ENCODE measurements at places on chromosomes 2 and 18.

GRCh38 chr18:76420898-76421684 lies 74.0 kb downstream of the ZNF516 start:
- DNase-seq, result no peak

DNA sequence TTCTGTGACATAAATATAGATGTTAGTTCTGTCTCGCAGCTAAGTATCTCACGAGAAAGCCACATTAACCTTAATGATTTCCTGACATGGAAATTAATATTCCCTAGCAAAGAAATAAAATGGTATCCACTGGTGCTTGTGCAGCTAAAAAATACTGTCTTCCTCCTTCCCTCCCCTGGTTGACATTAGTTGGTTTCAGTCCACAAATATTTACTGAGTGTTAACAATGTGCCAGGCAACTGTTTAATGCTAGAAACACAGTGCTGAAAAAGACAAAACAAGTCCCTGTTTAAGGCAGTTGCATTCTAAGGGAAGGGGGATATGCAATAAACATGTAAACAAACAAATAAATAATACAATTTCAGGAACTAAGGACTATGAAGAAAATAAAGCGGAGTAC lies 44.2 kb upstream of the VPS54 start:
- DNase-seq, result no peak

DNA sequence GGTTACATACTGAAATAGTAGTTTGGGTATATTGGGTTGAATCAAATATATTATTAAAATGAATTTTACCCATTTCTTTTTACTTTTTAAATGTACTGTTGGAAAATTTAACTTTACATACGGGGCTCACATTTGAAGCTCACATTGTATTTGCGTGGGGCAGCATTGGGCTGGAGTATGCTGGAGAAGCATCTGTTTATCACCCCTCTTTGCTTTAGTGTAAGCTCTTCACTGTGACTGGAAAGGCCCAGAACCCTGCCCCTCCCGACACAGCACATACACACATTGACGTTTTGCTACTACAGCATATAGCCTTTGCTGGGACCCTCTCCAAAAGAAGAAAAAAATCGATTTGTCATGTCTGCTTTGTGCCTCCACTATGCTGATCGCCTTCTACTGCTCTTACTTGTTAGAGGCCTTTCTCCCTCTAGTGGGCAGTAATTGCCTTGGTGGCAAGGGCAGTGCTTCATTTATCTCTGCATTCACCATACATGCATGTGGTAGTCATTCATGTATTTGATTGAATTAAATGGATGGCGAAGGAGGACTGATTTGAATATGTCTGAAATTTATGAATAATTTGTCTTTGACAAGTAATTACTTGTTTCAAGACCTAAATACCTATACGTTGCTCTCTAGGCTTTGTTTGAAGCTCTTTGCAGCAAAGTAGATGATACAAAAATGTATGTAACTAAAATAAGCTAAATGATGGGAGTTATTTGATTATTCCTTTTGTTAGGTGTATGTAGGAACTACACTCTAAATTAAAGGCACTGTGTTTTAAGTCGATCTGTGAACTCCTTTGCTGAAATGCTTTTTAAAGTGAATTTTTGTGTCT lies 37.4 kb downstream of the VAPA start:
- DNase-seq, result peak; percentile 10

DNA sequence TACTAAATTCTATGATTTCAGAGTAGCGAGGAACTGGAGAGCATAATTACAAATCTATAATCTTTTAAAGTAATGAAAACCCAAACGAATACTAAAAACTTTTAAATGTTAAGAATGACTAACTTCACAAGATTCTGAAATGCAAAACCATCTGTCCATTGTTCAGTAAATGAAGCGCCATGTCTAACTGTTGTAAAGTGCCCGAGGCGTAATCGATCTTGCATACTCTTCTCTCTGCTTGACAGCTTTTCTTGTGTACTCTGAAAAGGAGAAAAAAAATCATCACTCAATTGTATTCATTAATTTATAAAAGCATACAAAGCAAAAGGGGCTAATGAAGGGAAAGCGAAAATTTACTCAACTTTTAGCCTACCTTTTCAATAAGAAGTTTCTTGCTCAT lies 111.0 kb downstream of the TLK1 start:
- no peak for DNase-seq

- DNase-seq, result peak; percentile 14
Measured at GRCh38 chr2:122136056-122136455, 380.6 kb downstream of the TSN start.

DNA sequence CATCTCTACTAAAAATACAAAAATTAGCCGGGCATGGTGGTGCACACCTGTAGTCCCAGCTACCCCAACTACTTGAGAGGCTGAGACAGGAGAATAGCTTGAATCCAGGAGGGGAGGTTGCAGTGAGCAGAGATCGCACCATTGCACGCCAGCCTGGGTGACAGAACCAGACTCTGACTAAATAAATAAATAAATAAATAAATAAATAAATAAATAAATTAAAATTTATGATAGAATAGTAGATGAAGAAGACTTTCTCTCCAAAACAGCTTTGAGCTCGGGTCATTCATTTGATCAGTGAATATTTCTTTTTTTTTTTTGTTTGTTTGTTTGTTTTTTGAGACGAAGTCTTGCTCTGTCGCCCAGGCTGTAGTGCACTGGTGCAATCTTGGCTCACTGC lies 17.6 kb upstream of the MTA3 start:
- no peak for DNase-seq

DNA sequence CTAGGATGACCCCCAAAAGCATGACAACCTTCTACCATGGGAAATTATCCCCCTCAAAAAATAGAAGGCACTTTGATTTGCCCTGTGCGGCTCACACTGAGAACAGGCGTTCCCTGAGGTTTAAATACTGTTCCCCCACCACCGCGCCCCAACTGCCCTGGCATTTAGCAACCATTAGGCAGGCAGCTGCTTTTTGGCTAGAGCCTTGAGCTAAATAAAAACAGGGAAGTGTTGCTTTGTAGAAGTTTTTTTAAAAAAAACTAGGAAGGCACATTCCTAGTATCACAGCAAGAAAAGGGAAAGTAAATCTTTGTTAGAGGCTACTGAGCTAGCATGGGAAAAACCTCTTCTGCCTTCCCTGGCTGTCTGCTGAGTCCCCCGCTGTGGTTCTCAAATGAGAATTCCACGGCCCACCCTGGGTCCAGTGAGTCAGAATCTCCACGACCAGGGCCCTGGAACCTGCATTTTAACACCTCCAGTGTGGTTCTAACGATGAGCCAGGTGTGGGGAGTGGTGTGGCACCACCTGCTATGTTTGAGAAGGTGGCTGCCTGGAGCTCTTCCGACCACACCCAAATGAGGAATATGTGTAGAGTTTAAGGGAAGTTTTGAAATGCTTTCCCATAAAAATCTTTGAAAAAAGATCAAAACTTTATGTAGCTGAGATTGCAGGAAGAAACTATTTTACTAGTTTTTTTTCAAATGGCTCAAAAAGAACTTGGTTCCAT lies 66.4 kb downstream of the VIT start:
- DNase-seq, result no peak

DNA sequence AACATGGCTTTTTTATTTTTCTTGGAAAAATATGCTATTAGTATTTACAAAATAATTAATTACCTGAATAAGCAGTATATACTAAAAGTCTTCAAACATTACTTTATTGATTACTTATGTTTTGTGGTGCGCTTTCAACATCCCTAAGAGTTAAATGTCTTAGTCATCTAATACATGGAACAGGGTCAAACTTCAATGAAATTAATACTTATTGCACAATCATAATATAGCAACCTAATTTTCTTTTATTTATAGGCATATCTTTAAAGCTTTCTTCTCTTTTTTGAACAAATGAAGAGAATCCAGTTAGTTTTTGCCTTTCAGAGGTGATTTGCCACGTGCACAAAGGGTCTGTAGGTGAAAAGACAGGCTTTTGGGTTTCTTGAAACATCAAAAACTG lies 6.0 kb downstream of the LRATD1 start:
- no peak for DNase-seq

GRCh38 chr2:221389904-221390303 lies 182.2 kb downstream of the EPHA4 start:
- DNase-seq, result no peak

DNA sequence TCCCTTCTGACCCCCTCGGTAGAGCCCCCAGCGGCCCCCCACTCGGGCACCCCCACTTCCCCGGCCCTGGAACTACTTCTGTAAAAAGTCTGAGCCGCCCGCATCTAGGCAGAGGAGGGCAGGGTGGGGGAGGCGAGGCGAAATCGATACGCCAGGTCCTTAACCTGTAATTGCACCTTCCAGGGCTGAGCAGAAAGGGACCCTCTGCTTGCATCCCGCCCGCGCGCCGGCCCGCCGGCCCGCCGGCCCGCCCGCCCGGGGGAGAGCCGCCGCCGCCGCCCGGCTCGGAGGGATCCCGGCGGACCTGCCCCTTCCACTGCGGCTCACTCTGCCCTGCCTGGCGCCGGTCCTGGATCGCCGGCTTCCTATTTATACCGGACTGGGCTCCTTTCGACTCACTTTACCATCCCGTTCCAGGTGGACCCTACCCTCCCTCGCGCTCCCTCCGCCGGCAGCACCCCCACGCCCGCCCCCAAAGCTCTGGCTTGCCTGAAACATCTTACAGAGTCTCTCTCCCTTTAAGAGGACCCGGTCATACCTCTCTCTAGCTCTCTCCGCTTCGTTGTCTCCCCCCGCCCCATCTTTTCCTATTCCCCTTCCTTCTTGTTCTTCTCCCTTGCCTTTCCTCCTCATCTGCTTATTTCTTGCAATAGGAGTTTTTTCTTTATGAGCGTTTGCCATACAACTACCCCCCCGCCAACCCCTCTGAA lies 797 bp downstream of the KLHL14 start:
- no peak for DNase-seq

GRCh38 chr18:32057624-32058165 lies 34.0 kb upstream of the RNF138 start:
- DNase-seq, result no peak

GRCh38 chr18:49560624-49561288 lies 1.1 kb upstream of the LIPG start:
- DNase-seq, result no peak

DNA sequence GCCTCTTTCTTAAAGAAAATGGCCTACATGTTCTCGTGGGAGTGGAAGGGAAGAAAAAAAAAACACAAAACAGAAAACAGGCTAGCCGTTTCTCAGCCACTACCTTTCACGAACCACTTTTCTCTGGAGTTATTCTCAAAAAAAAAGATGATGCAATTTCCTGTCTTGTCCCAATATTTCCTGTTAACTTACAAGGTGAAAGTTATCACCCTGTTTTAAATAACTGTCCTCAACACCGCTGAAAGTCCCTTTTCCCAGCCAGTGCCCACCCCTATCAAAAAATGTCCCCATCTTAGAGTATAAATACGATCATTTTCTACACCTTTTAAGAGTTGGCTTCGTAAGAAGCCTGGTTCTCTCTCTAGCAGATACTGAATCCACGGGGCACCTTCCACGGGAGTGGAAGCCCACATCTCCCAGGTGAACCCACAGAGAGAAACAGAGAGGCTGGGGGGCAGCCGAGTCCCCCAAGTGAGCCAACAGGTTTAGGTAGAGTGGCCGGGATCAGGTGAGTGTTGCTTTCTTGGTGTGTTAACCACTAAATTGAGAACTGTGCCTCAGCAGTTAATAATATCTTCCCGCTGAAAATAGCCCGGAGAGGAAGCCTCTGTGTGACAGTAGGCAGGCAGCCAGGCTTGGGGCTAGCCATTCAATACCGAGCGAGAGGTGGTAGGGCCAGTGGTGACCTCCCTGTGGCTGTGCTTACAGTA lies 15.9 kb downstream of the SMAD7 start:
- no peak for DNase-seq

DNA sequence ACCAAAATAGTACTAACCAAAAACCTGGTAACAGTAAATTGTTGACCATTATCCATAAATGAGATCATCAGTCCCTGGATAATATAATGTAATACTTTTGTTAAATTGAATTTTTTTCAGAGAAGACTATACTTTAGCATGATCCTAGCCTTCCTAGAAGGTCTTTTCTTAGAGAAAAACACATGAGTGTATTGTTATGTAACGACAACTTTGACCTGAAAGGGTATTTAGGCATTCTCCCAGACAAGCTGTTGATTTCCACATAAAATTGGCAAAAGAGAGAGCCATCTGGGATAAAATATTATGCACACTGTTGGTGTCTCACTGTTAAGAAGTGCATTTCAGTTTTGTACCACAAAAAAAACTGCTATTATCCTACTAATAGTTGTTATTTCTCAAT lies 120.0 kb upstream of the MAPRE2 start:
- no peak for DNase-seq

DNA sequence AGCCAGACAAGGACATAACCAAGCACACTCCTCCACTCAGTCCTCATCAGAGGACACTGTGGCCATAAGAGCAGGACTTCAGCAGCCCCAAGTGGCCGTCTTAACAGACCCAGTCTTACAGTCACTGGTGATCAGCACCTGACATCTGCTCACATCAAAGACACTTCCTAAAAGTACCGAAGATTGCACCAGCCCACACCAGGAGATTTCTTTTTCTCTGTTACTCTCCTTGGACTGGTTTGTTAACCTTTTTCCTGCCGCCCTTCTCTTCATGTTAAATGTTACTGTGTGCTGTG lies 44.1 kb downstream of the MRPS5 start:
- DNase-seq, result no peak

DNA sequence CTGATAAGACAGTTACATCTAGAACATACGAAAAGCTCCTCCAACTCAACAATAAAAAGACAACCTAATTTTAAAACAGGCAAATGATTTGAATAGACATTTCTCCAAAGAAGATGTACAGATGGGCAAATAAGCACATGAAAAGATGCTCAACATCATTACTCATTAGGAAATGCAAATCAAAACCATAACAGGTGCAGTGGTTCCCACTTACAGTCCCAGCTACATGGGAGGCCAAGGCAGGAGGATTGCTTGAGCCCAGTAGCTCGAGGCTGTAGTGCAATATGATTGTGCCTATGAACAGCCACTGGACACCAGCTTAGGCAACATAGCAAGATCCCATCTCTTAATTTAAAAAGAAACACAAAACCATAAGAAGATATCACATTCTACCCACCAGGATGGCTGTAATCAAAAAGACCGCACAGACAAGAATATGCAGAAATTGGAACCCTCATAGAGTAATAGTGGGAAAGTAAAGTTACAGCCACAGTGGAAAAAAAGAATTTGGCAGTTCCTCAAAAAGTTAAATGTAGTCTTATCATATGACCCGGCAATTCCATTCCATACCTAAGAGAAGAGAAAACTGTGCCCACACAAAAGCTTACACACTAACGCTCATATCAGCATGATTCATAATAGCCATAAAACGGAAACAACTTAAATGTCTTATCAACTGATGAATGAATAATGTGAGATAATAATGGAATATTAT lies 30.5 kb upstream of the ARMC9 start:
- no peak for DNase-seq

DNA sequence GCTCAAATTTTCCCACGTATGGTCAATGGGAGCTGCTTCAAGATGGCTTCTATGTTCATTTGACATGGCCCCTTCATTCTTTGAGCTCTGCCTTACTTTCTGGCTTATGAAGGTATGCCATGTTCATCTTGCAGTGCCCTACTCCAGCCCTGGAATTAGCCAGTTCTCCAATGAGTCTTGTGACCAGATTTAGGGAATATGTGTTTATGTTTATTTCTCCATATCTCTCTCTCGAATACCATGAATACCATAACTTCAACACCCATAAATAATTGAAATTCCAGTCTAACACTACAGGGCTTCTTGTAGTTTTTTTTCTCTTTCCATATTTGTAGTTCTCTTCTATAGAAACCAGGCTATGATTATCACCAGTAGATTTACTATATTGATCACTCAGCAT lies 39.7 kb downstream of the EPB41L5 start:
- no peak for DNase-seq
